ENCODE measurements at places on chromosomes 3 and 15.

DNA sequence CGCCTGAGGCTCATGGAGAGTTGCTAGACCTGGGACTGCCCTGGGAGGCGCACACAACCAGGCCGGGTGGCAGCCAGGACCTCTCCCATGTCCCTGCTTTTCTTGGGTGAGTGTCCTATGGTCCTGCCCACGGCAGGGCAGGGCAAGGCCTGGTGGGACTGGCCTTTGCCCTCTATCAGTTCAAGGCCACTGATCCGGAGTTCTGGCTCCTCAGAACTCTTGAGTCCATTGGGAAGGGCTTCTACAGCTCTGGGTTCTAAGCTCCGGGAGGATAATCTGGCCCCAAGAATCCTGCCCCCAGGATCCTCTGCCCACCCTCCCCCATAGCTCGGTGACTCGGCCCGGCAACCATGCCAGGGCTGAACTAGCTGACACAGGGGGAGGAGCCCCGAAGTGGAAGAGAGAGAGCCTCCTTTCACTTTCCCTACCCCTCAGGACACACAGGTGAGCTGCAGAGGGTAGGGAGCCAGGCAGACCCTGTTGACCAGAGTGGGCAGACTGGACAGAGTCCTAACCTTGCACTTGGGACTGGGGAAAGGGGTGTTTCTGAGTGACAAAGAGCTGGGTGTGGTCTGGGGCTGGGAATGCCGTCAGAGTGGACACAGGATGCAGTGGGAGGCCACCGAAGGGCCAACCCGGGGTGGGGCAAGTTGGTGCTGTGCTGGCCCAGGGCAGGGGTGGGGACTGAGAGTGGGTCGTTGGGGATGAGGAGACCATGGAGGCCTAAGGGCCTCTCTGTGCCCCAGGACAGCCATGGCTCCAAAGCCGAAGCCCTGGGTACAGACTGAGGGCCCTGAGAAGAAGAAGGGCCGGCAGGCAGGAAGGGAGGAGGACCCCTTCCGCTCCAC is 664 bp downstream of the PARP3 start:
- DNase-seq = peak; percentile 20

- no peak for DNase-seq
Observed at GRCh38 chr15:48929661-48930060, 34.1 kb downstream of the SHC4 start.

GRCh38 chr15:38275959-38276358 is 23.3 kb downstream of the SPRED1 start:
- no peak for DNase-seq

GRCh38 chr3:61673651-61674050 is 112.3 kb downstream of the PTPRG start:
- DNase-seq = no peak

DNA sequence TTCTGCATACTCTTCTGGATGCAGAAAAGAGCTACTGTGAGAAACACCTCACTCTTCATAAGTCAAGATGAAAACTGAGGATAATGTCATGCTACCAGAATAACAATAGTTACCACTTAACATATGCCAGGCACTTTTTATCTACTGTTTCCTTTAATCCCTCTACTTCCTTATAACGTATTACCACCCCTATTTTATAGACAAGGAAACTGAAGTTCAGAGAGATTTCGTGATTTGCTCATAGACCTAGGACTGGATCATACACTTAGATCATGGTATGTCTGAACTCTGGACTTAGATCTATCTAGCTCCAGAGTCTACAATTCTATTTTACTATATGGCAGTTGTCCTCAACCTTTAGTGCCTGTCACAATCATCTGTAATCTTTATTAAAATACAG is 155.7 kb upstream of the TSPAN3 start:
- DNase-seq = no peak

DNA sequence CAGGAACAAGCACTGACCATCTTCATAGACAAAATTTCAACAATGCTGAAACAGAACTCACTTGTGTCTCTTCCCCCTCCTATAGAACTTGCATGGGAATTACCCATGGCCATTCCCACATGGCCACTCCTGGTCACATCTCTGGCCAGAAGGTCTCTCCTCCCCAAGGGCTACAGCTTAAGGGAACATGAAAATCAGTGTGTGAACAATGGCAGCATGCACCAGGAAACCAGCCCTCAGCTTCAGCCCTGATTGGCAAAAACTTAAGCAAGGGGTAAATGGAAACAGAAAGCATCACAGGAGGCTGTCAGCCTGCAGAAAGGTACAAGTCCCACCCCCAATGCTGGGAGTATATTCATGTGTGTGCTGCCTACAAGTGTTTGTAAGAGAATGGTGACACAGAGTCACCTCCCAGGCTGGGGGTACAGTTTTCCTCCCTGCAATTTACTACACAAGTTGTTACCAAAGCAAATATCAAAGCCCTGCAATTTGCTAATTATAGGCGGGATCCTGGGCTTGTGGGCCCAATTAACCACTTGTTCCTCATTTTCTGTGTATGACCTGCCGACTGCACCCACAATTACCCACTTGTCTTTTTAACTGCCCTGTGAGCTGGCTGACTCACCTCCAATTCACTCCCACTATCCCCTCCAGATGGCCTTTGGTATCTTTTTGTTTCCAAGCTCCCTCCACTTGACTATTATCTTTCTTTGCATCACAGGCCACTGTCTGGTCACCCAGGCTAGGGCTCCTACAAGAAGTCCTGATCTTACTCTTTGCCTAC is 84.4 kb upstream of the HES1 start:
- no peak for DNase-seq

- no peak for DNase-seq
Observed at GRCh38 chr3:98884675-98885371, 16.7 kb downstream of the DCBLD2 start.

- no peak for DNase-seq
Observed at GRCh38 chr3:94937980-94938379, 875.1 kb downstream of the NSUN3 start.

GRCh38 chr3:53170325-53171063 is 9.5 kb downstream of the PRKCD start:
- no peak for DNase-seq

DNA sequence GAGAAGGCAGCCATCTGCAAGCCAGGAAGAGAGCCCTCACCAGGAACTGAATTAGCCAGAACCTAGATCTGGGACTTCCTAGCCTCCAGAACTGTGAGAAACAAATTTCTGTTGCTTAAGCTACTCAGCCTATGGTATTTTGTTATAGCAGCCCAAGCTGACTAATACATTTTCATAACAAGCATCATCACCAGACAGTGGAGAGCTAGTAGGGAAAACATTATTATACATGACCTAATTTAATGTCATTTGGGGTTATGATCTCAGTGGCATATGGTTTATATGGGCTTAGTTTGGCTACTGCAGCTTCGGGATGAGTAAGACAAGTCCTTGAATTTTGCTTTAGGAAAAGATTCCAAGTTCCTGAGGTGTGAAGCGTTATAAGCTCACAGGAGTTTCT is 35.6 kb downstream of the LNP1 start:
- no peak for DNase-seq

DNA sequence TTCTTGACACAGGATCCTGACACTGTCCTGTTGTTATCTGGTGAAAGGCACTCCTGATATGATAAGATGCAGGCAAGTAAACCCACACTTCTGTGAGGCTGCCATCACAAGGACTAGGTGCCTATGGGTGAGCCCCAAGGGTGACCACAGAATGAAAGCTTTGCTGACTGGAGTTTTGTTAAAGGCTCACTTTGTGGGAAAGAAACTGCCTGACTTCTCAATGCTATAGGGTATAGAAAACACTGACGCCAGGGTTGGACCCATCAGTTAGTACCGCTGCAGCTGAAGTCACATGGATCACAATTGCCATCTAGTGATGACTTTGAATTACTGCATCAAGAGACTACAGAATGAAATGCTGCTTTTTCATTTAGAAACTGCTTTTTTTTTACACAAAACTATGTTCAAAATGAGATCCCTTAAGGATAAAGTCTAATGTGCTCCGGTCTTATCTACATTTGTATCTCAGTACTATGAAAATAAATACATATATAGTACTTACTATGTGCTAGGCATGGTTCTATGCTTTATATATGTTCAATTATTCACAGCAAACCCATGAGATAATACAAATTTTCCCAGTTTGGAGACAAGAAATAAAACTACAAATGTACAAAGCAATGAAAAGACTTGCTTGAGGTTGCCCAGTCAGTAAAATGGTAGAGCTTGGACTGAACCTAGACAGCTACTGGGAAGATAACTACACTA is 64.2 kb upstream of the CMSS1 start:
- DNase-seq = no peak

- no peak for DNase-seq
Observed at GRCh38 chr15:101482526-101483371, 6.8 kb downstream of the PCSK6 start.

GRCh38 chr3:45137656-45138181 is 8.5 kb downstream of the CDCP1 start:
- DNase-seq = no peak

- no peak for DNase-seq
Observed at GRCh38 chr3:109387201-109387600, 49.9 kb upstream of the DPPA4 start.

DNA sequence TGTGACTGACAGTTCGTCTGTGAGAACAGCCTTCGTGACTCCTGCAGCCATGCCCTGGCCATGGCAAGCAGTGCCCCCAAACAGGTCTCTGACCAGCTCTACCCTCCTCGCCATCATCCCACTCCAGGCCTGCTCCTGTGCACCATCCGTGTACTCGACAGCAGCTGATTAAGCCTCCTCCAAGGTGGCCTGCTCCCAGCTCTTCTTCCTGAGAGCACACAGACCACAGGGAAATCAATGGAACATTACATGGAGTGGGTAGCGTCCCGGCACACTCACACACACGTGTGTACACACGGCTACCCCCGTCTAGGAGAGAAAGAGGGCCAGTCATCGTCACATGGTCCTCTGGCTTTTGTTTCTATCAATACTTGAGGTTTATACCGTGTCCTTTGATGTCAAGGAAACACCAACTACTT is 21.1 kb downstream of the ANXA2 start:
- no peak for DNase-seq

DNA sequence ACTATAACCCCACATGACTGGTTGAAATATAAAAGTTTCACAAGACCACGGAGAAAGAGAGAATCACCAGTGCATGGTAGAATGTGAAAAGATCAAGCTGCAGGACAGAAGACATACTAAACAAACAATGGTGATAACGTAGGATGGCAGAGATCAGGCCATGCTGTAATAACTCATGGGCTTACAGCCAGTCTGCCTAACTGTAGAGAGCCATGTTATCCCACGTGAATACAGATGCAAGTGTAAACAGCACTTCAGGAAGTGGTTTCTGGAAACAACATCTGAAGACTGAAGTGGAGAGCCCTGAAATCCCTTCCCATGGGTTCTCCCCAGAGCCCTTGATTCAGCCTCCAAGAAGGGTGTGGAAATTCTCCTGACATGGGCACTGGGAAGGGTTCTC is 103.2 kb upstream of the SLCO2A1 start:
- DNase-seq = no peak

- DNase-seq = no peak
Observed at GRCh38 chr15:96274087-96274440, 56.4 kb upstream of the NR2F2 start.

DNA sequence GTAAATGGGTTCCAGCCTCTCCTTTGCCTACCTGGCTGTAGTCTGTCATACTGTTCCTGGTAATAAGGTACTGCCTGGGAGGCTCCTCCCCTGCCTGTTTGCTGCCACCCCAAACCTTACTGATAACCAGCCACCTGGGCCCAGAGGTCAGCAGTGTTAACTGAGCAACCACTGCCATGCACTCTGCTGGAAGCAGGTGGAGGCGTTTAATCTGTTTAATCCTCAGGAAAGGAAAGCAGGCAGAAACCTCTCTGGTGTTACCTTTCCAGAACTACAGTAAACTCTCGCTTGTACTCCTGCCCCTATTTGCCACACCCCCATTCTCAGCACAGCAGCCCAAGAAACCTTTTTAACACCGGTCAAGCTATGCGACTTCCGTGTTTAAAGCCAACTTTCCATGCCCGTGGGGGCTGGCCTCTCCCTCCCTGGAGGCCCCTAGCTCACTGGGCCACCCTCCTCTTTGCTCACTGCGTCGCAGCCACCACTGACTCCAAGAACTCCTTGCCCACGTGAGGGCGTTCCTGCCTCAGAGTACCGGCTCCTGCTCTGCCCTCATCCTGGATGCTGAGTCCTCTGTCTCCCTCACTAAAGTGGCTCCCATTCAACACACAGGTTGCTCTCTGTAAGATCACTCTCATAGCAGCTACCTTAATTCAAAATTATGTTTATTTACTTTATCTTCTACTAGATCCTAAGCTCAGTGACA is 8.3 kb downstream of the BDH1 start:
- DNase-seq = no peak

- DNase-seq = no peak
Observed at GRCh38 chr3:95134693-95135413, 1072.0 kb downstream of the NSUN3 start.

- DNase-seq = no peak
Observed at GRCh38 chr3:138817695-138818094, 17.0 kb downstream of the PIK3CB start.

GRCh38 chr3:104956620-104957345 is 409.9 kb upstream of the ALCAM start:
- DNase-seq = no peak

DNA sequence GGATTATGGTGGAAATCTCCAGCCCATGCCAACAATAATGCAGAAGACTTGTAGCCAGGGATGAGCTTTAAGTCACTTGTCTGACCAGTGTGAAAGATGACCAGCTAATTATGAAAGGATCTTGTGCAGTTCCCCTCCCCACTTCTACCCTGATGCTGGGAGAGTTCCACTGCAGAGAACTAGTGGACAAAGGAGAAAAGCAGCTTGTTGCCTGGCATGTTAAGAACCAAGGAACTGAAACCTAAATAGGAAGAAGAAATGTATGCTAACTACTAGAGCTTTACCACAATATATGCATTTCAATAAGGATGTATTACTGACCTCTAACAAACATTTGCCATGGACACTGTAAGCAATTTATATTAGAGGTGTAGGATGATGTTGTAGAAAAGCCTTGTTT is 52.2 kb upstream of the CSTA start:
- no peak for DNase-seq

DNA sequence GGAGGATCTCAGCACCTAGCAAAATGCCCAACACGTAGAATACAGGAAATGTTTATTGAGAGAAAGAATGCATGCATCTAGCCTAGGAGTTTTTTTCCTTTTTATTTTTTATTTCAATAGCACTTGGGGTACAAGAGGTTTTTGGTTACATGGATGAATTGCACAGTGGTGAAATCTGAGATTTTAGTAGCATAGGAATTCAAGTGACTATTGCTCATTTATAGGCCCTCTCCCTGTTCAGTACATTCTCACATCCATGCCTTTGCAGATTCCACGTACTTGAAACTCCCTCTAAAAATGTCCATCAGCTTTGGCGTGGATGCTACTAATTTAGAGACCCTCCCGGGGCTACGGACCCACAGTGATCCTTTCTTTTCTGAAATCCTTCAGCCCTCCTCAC is 61.7 kb upstream of the PIAS1 start:
- no peak for DNase-seq

- no peak for DNase-seq
Observed at GRCh38 chr3:48879307-48879993, 19.2 kb downstream of the SLC25A20 start.

GRCh38 chr15:52252781-52253180 is 42.8 kb downstream of the MYO5C start:
- no peak for DNase-seq
